Mammary epithelial cell (primary cell): ENCODE measurements at places on chromosomes 1 and 21.

GRCh38 chr1:24406788-24407187, 6.8 kb downstream of the STPG1 start:
- no peak for DNase-seq

GRCh38 chr1:162885265-162885664, 24.3 kb upstream of the CCDC190 start:
- no peak for DNase-seq

DNA sequence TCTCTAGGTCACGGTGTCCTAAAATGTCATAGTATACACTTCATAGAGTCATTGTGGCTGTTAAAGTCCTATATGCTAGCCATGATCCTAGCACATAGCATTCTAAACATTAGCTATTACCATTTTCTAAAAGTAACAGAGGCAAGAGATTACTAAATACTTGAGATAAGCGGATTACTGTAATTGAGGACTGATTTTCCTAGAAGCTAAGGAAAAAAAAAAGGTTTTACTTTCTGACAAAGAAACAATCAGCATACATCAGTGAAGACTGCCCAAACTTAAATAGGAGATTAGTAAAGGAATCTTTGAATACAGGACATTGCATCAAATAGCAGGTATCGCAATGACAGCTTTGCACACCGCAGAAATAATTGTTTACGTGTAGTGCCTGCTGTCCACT, 91.3 kb upstream of the HNRNPU start:
- DNase-seq: no peak

DNA sequence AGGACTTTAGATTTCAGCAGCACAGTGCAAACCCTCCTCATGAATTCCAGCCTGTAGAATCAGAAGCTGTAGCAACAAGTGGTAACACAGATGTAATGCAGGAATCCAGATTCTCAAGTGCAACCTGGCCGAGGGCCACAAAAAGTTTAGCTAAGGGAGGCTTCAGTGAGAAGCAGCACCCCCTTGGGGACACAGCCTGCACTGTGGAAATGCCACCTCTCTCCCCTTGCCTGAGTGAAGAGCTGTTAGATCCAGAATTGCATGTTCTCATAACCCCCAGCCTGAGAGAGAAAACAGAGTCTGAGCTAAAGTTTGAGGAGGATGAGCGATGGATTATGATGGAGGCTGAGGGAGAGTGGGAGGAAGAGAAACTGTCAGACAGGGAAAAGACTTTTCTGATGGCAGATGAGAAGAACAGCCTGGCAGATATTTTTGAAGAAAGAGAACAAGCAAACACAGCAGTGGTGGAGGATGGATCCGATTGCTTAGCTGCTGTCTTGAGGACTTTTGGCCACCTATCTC, 80.5 kb upstream of the BMP8A start:
- peak; percentile 82 for DNase-seq

GRCh38 chr1:22471610-22472009, 20.0 kb downstream of the ZBTB40 start:
- no peak for DNase-seq

GRCh38 chr1:1758059-1758621, 20.1 kb downstream of the NADK start:
- DNase-seq: no peak

GRCh38 chr1:224897529-224898327, 31.7 kb upstream of the DNAH14 start:
- no peak for DNase-seq

GRCh38 chr1:227886993-227887696, 60.6 kb downstream of the WNT9A start:
- DNase-seq: no peak

- no peak for DNase-seq
Measured at GRCh38 chr1:90720145-90720636, 3.1 kb upstream of the BARHL2 start.

DNA sequence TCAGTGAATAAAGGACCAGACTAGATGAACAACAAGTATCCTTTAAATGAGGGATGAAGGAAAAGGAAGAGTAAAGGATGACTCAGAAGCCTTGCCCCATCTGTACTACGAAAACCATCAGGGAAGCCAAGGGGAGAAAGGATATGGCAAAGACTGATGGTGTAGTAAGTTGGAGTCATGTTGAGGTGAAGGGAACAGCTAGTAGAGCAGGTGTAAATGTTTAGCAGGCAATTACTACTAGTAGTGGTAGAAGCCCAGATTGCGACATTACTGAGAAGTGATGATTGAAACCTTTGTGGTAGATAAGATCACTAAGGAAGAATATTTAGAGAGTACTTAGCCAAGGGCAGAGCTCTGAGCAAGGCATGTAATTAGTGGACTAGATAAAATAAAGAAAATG, 84.0 kb downstream of the PHTF1 start:
- DNase-seq: peak; percentile 41

DNA sequence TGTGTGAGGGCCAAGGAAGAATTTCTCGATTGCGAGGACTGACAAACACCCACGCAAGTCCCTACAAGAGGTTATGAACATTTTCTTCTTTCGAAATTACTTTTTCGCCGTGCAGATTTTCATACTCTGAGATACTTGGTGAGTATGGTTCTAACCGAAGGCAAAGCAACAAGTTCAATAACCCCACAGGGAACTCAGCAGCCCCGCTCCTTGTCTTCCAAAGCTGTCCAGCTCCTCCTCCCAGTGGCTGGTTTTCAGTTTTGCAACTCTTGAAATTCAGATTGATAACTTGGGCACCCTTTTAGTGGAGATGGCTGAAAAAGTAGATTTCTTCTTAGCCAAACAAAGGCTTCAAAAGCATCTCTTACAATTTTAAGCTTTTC, 154.4 kb downstream of the SETD4 start:
- DNase-seq: no peak

DNA sequence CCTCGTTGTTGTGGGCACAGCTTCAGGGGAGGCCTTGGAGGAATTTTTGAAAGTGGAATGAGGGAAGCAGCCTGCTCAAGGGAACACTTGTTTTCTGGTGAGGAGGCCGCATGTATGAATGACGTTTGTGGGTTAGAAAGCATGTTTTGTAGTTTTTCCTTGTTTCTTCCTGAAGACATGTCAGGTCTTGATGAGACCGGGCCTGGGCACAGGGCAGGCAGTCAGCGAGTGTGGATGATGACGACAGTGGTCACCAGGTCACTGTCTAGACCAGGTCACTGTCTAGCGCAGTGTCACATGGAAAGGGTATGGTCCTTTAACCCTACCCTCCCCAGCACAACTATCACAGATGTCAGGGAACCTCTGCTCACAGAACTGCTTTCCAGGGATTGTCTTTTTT, 7.3 kb downstream of the PSEN2 start:
- peak; percentile 58 for DNase-seq

DNA sequence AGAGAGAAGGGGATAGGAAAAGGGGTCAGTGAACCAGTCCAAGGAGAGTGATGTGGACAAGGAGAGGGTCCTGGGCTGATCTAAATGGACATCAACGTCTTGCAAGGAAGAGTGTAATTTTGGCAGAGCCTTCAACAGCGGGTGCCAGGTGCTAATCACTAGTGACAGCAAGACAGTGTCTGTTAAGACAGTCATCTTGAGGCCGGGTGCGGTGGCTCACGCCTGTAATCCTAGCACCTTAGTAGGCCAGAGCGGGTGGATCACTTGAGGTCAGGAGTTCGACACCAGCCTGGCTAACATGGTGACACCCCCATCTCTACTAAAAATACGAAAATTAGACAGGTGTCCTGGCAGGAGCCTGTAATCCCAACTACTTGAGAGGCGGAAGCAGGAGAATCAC, 12.2 kb upstream of the PADI6 start:
- no peak for DNase-seq

DNA sequence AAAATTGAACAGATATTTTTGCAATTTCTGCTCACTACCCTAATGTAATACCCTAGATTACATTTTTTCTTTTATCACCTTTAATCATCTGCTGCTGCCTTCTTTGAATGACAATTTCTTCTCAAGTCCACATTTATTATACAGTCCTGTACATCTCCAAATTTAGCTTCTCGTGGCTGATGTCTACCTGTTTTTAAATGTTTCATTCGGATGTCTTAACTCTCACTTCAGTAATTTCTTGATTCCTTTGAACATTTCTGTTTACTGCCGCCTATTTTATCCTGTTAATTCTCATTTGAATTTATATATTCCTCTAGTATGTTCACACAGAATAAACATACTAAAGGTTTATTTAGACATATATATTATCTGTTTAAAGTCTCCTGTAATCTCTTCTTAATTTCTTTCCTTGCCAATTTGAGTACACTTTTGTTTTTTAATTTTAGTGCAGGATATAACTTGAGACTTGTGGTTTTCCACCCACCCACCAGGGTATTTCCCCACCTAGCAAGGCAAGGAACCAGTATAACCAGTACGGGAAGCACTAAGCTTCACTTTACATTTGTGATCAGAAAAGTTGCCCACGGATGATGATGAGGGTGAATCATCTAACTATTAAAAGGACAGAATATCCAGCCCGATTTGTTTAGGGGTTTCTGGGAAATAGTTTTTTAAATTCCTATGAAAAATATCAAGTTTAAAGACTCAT, 12.7 kb downstream of the INSL5 start:
- DNase-seq: peak; percentile 79

DNA sequence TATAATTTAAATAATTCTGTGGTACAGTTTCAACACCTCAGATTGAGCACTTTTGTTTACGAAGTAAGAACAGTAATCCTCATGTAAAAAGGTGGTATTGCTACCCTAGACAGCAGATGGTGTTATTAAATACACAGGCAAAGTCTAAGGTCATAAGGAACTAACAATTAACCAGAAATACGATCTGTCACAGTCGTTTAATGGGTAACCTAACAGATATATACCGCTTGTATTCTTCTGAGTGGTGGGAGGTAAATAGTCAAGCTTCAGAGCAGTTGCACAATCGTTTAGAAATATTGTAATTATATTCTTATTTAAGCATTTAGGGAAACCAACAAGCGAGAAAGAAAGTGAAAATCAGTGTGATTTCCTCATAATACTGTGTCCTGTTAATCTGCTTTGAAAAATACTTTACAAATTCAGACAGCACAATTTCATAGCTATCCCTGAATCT, 9.8 kb upstream of the IRF2BP2 start:
- DNase-seq: no peak

DNA sequence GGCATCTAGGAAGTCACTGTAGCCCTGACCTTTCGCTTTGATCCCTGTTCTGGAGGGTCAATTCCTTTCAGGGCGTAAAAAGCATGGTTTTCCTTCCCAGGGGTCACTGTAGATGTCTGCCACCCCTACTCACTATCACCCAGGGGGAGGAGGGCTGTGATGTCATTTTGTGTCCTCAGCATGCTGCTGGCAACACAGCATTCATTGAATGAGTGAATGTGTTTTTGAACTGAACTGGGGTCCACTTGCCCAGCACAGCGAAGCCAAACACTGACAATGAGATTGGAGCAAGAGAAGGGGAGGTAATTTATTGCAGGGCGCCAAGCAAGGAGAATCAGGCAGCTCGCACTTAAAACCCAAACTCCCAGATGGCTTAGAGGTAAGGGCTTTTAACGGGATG, 78.2 kb upstream of the PGBD5 start:
- no peak for DNase-seq

DNA sequence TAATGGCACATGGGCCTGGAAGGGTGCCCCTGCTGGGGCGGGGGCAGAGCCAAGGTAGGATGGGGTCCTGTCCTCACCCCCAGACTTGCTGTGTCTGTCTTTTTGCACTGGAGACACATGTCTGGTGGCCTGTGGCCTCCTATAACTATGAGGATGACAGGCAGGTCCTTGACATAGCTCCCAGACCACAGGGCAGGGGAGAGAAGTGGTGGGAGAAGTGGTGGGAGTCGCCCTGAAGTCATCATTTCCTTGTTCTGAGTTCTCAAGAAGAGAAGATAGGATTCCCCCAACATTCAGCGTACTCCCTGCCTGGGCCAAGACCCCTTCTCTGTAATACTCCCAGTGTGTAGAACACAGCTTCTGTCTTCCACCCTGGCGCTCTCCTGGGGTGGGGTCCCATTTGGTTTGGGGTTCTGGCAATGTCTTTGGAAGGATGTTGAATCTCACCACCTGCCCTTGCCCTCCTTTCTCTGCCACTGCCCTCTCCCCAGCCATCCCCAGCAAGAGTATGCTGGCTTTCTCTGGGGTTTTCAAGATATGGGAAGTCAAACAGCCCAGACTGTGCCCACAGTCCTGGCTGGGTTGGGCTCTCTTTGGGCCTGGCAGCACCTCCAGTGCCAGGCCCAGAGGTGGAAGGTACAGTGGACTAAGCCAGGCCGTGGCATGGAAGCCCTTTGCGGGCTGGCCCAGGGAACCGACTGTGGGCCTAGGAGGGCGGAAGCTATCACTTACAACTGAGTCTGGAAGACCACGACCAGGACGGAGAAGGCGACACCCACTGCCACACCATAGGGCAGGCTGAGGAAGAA, 19.4 kb downstream of the SLC26A9 start:
- DNase-seq: no peak

DNA sequence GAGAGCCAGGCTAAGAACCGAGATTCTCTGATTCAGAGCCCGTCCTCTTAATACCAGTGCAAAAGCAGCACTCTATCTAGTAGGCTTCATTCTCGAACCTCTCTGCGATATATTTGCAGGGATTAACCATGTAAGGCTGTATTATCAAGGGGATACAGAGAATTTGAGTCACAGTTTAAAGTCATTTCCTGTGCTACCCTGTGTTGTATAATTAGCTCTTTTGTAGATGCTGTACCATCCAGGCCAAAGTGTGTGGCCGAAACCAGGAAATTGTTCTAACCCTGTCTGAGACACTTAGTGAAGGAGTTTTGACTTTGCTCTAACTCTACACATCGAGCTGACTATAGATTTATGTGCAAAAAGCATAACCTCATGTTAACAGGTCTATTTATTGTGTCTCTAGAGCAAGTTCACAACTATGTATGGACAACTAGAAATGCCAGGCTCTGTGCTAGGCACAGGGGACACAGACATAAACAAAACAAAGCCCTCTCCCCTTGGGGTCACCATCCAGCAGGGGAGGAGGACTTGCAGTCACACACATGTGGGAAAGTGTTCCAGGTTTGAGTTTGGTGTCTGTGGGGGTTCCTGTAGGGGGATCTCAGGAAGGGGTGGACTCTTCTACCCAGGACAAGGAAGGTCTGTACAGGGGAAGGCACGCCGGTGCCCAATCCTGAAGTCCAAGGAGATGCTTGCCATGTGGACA, 182.2 kb downstream of the DHRS3 start:
- no peak for DNase-seq

- peak; percentile 48 for DNase-seq
Measured at GRCh38 chr1:245704765-245705164, 550.0 kb downstream of the KIF26B start.

- no peak for DNase-seq
Measured at GRCh38 chr1:86594284-86594770, 47.4 kb downstream of the CLCA4 start.

GRCh38 chr1:4273243-4273642, 373.2 kb upstream of the C1orf174 start:
- no peak for DNase-seq
